ENCODE measurements at places on chromosomes 11 and 22. TPM values are rescaled to one million over a fixed set of nuclear protein-coding genes. Genes with fewer than 3 reads are reported as not detected.

DNA sequence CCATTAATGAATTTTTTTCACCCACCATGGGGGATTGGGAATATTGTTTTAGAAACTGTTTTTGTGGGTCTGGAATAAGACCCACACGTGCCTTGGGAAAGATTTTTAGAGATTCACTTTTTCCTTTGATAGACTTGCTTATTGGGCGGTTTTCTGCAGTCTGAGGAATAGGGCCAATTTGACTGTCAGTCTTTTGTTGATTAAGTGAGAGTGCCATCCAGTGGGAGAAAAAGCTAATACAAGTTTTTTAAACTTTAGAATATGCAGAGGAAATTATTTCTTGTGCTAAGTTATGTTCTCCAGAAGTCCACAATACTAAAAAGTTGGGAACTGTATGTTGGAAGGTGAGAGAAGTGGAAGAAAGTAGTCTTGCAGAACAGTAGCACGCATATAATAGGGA lies 56.1 kb downstream of the PRMT3 start:
- no peak for DNase-seq

DNA sequence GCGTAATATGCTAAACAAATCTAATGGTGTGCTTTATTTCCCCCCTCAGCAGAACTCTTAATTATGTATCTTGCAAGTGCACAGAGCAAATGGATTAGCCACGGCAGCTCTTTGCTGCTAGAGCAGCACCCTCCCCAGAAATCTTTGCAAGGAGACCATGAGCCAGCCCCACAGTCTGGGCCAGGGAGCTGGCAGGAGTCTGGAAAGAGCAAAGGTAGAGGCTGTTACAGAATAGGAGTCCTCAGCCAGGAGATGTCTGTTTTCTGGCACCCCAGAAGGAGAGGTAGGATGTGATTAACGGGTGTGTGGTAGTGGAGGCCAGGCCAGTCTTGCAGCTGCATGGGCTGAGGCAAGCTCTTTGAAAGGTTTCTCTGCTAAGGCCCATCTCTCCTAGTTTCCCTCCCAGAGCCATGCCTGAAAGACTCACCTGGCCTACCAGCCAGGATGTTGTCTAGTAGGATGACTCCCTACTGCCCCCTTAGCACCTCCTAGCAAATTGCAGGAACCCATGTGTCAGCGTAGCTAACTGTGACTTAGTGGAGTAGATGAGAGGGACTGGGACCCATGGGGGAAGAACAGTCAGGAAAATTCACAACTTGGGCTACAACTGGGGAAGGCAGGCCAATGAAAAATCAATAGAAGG lies 557.2 kb downstream of the BUD13 start:
- no peak for DNase-seq

- DNase-seq: no peak
Observed at GRCh38 chr11:28009388-28009787, 98.6 kb downstream of the KIF18A start.

GRCh38 chr11:843818-844692 lies 1.4 kb downstream of the TSPAN4 start:
- no peak for DNase-seq

DNA sequence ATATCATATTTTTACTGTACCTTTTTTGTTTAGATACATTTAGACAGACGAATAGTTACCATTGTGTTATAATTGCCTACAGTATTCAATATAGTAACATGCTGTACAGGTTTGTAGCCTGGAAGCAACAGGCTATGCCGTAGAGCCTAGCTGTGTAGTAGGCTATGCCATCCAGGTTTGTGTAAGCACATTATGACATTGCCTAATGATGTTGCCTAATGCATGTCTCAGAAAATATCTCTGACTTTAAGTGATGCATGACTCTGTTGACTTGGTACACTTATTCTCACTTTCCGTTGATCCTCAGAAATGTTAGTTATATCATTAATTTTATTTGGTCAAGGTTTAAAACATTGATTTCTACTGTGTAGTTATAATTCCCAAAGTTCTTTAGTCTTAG lies 39.9 kb downstream of the OR2AT4 start:
- no peak for DNase-seq

DNA sequence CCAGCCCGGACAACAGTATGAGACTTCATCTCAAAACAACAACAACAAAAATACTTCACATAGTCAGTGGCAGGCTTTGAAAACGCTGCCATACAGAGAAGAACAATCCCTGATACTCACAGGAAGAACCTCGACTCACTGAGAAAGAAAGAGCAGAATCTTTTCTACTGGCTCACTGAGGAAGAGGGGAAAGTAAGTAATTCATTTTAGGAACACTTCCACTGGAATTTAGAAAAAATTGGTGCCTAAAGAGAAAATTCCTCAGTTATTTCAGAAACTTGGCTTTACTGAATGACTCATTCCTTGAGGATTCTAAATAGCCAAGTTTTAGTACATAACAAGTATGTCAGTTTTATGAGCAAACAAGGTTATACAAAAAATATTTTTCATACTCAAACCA lies 12.3 kb downstream of the NARS2 start:
- DNase-seq: no peak

Gene MS4A18
- not detected for polyA plus RNA-seq

Gene OR52N1
- not detected for polyA plus RNA-seq
